ENCODE measurements at places on chromosomes 5 and 9.

- DNase-seq = peak; percentile 63
Measured at GRCh38 chr9:61673664-61674381, 484.0 kb downstream of the SPATA31A7 start.

DNA sequence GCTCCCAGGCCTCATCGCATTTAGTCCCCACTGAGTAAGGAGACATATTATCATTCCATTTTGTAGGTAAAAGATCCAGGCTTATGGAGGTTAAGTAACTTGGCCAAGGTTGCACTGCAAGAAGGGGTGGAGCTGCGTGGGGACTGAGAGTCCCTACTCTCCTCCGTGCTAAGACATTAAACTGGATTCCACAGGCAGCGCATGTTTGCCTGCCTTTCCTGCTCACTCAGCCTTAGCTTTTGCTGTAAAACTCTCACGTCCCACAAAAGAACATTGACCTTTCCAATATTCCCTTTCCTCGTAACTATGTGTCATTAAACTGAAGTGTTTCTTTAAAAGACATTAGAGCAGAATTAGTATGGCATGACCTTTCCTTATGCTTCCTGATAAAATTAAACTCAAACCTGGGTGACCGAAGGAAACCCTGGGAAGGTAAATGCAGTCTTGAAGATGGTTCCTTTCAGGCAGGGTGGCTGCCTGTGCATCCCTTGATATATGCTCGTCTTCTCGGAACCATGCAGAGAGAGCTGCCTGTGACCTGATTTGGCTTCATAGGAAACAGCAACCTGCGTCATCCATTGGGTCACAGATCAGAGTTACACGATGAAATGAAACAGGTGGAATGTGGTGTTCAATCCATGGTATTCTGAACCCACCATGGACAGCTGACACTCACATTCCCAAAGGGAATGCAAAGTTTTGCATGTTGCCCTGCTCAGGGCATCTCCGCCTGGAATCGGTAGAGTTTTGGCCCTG, 85.9 kb downstream of the TMEM252 start:
- DNase-seq = no peak

- no peak for DNase-seq
Measured at GRCh38 chr5:178458140-178458539, 132.1 kb downstream of the COL23A1 start.

DNA sequence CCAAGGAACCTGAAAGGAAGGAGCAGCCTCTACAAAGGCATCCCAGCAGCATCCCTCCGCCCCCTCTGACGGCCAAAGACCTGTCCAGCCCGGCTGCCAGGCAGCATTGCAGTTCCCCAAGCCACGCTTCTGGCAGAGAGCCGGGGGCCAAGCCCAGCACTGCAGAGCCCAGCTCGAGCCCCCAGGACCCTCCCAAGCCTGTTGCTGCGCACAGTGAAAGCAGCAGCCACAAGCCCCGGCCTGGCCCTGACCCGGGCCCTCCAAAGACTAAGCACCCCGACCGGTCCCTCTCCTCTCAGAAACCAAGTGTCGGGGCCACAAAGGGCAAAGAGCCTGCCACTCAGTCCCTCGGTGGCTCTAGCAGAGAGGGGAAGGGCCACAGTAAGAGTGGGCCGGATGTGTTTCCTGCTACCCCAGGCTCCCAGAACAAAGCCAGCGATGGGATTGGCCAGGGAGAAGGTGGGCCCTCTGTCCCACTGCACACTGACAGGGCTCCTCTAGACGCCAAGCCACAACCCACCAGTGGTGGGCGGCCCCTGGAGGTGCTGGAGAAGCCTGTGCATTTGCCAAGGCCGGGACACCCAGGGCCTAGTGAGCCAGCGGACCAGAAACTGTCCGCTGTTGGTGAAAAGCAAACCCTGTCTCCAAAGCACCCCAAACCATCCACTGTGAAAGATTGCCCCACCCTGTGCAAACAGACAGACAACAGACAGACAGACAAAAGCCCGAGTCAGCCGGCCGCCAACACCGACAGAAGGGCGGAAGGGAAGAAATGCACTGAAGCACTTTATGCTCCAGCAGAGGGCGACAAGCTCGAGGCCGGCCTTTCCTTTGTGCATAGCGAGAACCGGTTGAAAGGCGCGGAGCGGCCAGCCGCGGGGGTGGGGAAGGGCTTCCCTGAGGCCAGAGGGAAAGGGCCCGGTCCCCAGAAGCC, 30.8 kb downstream of the CD180 start:
- peak; percentile 93 for DNase-seq

DNA sequence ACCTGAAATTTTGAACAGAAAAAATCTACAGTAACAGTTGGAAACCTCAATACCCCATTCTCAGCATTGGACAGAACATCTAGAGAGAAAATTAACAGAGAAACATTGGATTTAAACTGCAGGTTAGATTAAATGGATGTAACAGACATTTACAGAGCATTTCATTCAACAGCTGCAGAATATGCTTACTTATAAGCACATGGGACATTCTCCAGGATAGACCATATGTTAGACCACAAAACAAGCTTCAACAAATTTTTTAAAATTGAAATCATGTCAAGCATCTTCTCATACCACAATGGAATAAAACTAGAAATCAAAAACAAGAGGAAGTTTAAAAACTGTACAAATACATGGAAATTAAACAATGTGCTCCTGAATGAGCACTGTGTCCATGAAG, 316.3 kb downstream of the FAM170A start:
- no peak for DNase-seq

GRCh38 chr5:75059912-75060545, 7.7 kb upstream of the GCNT4 start:
- no peak for DNase-seq

DNA sequence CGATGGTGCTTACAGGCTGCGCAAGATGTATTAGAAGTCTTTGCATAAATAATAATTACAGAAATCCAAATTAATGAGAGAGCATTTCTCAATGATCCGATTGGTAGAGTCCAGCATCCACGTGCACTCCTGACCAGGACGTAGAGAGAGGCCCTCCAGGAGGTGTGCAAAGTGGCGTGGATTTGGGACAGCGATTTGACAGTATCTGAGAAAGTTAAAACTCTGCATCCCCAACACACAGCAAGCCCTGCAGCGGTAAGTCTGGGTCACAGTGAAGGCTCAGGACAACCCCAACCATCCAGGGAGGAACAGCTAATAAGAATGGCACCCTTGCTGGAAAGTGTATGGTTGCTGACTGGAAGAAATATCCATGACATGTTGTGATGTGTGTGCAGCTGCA, 180.2 kb downstream of the AUH start:
- DNase-seq = peak; percentile 24

DNA sequence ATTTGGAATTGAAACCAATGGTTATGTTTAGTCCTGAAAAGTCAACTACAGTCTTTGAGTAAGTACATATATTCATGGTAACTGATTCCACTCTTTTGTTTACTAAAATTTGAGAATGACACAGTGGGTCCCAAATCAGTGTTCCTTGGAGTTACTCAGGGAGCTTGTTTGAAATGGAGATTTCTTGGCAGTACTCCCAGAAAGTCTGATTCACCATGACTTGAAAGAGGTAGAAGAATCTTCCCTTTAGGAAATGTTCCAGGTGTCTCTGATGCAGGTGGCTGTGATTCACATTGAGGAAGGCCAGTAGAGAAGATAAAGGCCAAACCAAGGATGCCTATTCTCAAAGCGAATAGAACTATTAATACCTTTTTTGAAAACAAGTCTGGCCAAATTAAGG, 1078.3 kb downstream of the CDH12 start:
- no peak for DNase-seq

DNA sequence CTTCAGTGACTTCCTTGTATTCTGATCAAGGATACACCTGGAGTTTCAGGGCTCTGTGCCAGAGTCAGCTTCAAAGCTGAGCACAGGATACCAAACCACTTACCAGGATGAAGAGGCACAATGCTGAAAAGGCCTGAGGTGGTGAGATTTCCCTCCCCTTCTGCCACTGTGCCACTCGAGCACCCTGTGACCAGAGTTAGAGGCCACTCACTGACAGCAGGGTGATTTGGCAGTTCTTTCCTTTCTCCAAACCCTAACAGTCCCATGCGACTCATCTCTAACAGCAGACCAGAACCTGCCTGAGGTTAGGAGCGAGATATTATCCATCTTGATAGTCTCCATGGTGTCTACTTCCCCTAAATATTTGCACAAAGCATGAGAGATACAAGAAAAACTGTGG, 1.8 kb downstream of the PLGRKT start:
- DNase-seq = no peak

- no peak for DNase-seq
Measured at GRCh38 chr9:101271102-101271501, 113.7 kb downstream of the BAAT start.

DNA sequence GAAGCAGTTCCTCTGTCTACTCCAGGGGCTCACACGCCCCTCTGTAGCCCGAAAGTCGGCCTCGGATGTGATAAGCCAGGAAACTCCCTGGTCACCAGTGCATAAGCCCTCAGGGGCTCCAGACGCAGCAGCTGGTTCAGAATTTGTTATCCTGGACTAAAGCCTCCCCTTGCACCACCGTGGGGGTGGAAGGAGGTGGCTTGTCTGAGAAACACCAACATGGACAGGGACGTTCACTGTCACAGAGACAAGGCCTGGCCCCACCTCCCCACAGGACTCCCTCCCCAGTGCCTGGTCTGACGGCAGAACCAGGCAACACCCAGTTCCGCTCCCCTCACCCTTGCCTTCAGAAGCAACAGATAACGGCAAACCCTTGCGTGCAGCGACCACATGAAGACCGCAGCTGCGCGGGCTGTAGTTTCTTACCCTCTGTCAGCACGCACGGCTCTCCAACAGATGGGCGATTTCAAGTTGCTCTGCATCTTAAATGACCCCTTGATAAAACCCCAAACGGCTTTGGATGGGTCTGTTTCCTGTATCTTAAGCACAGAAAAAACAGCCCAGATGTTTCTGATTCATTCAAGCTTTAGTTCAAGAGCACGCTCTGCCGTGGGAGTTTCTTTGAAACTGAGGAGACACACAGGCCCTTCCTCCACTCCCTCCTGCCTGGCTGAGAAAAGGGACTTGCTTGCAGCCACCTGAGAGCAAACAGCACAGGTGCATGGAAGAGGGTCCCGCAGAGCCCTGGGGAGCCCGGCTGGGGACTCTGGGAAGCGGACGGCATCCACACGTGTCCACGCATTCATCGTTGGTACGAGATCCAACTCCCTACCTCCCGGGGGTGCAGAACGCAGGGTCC, 44.7 kb upstream of the NKD2 start:
- DNase-seq = peak; percentile 74

- DNase-seq = no peak
Measured at GRCh38 chr5:170411100-170411499, 21.9 kb upstream of the KCNMB1 start.

GRCh38 chr9:137194909-137195308, 5.6 kb downstream of the TPRN start:
- DNase-seq = no peak

DNA sequence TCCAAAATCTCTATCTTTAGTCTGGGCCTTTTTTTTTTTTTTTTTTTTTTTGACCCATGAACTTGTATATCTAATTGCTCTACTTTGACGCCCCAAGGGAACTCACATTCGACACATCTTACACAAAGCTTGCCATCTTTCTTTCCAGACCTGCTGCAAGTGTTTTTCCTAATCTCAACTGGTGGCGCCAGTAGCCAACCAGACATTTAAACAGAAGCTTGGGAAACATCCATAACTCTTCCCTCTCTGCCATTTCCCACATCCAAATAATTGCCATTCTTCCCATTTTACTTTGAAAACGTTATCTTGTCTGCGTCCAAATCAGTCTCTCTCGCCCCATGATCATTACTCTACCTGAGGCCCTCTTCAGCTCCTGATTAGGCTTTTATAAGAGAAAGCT, 130.9 kb downstream of the PAPPA start:
- DNase-seq = no peak

DNA sequence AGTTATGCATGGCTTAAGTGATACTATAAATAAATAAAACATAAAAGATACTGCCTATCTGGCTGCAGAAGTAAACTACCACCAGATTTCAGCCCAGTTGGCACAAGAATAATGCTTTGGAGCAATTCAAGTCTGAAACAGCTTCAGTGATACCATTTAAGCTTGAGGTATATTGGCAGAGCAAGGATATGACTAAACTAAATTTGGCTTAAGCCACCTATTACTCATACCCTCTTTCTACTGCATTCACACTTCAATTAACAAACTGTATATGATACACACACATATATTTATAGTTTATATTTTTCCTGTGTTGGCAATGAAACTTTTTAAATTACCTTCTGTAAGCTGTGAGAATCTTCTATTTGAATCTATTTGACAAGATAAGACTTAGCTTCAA, 431.9 kb downstream of the ANXA1 start:
- DNase-seq = no peak

DNA sequence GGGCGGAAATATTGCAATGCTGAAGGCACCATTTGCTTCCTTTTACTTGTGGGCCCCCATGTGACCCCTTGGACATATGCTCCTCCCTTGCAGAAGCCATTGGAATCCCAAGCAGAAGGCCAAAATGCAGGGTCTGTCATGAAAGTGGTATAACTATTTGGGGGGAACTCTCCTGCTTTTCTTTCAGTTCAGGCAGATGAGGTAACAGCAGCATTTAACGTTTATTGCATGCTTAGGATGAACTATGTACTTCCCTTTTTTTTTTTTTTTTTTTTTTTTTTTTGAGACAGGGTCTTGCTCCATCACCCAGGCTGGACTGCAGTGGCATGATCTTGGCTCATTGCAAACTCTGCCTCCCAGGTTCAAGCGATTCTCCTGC, 7.8 kb downstream of the FOXI1 start:
- DNase-seq = no peak

DNA sequence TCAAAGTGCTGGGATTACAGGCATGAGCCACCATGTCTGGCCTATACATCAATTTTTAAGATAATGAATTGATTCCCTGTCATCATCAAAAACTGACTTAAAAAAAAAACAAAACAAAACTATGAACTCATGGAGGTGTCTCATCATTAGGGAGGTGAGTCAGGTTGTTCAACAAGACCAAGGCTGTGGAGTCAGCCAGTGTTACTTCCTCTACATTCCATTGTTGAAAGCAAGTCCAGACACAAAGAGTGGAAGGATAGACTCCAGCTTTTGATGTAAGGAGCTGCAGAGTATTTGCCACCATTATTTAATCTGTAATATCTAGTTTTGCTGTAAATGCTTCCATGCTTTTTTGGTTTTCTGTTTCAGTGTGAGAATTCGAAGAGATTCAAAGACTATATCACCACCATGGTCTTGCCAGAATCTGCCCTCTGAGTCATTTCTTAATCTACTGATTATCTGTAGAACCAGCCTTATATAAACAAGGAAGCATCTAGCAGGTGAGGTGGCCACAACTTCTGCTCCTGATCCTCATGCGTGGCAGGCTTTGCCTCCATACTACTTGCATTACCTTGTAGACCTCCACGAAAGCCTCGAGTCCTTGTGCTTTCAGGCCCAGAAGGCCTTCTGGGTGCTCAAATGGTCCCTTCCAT, 156.1 kb downstream of the FGF1 start:
- no peak for DNase-seq

GRCh38 chr9:133818444-133818843, 80.3 kb upstream of the SARDH start:
- no peak for DNase-seq

GRCh38 chr5:77864997-77865396, 88.9 kb upstream of the TBCA start:
- no peak for DNase-seq

- no peak for DNase-seq
Measured at GRCh38 chr9:93318480-93318879, 133.0 kb upstream of the FAM120A start.
